ENCODE measurements at places on chromosomes 3 and 15. TPM values are rescaled to one million over a fixed set of nuclear protein-coding genes. Genes with fewer than 3 reads are reported as not detected.

GRCh38 chr3:129045675-129046036, 14.9 kb upstream of the GP9 start:
- no peaks in the 10 kb centered on the region for H3K36me3 ChIP-seq
- peaks cover 4% of the 10 kb centered on the region for H3K4me1 ChIP-seq
- no peak overlapping the region for H3K27ac ChIP-seq

GRCh38 chr15:90201944-90202375, 830 bp downstream of the SEMA4B start:
- H3K36me3 ChIP-seq = peaks cover 5% of the 10 kb centered on the region
- H3K4me3 ChIP-seq = peak overlapping the region; percentile 92
- H3K27ac ChIP-seq = no peak overlapping the region
- peaks cover 39% of the 10 kb centered on the region for H3K4me1 ChIP-seq
- H3K27me3 ChIP-seq = peaks cover 5% of the 10 kb centered on the region

DNA sequence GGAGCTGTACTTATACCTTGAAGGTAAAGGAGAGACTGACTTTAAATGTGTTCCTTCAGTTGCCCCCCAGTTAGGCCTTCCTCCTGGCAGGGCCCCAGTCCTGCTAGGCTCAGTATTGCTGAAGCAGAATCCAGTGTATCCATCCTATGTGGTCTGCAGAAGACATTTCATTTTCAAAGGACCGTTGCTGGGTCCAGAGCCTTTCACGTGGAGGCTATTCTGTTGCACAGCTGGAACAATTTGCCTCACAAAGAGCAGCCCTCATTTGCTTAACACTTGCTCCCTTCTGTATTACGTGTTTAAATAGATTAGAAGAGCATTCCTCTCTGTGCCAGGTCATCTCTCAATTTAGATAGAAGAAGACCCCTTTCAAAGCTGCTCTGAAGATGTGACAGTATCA, 78.9 kb upstream of the CFAP20DC start:
- no peak overlapping the region for H3K4me3 ChIP-seq
- H3K27me3 ChIP-seq = peaks cover 2% of the 10 kb centered on the region
- no peaks in the 10 kb centered on the region for H3K4me1 ChIP-seq
- H3K27ac ChIP-seq = no peak overlapping the region

GRCh38 chr3:122576174-122576940, 1.1 kb upstream of the PARP15 start:
- H3K27ac ChIP-seq = peak overlapping the region; percentile 77
- H3K4me1 ChIP-seq = peaks cover 59% of the 10 kb centered on the region
- no peak for DNase-seq
- no peaks in the 10 kb centered on the region for H3K27me3 ChIP-seq
- peaks cover 37% of the 10 kb centered on the region for H3K36me3 ChIP-seq

DNA sequence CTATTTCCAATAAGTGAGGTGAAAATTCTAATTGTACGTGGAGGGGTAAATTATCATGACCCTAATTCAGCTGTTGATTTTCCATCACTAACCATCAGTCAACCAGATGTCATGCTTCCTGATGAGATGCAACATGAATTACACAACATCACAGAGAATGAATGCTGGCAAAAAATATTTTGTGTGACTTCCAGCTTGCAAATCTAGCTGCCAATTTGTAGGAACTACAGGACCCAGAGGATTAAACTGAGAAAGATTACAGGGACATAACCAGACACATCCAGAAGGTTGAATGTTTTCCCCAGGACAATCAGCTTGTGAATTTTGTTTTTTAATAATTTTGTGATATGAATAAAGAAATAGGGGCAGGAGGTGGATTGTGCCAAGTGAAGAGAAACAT, 349.0 kb upstream of the ATP10A start:
- H3K27me3 ChIP-seq = no peaks in the 10 kb centered on the region
- DNase-seq = no peak
- H3K4me1 ChIP-seq = no peaks in the 10 kb centered on the region
- H3K4me3 ChIP-seq = no peak overlapping the region
- H3K36me3 ChIP-seq = no peaks in the 10 kb centered on the region

GRCh38 chr3:151403246-151403645, 18.7 kb upstream of the P2RY12 start:
- H3K27ac ChIP-seq = no peak overlapping the region
- no peaks in the 10 kb centered on the region for H3K4me1 ChIP-seq
- peaks cover 9% of the 10 kb centered on the region for H3K27me3 ChIP-seq
- H3K36me3 ChIP-seq = no peaks in the 10 kb centered on the region
- DNase-seq = no peak

The MFGE8 gene
- 10.6 TPM for total RNA-seq

The CASR gene
- not detected for total RNA-seq

The ZIC4 gene
- total RNA-seq = not detected

The MCF2L2 gene
- total RNA-seq = 4.1 TPM
